ENCODE measurements at places on chromosomes 12 and 14.

DNA sequence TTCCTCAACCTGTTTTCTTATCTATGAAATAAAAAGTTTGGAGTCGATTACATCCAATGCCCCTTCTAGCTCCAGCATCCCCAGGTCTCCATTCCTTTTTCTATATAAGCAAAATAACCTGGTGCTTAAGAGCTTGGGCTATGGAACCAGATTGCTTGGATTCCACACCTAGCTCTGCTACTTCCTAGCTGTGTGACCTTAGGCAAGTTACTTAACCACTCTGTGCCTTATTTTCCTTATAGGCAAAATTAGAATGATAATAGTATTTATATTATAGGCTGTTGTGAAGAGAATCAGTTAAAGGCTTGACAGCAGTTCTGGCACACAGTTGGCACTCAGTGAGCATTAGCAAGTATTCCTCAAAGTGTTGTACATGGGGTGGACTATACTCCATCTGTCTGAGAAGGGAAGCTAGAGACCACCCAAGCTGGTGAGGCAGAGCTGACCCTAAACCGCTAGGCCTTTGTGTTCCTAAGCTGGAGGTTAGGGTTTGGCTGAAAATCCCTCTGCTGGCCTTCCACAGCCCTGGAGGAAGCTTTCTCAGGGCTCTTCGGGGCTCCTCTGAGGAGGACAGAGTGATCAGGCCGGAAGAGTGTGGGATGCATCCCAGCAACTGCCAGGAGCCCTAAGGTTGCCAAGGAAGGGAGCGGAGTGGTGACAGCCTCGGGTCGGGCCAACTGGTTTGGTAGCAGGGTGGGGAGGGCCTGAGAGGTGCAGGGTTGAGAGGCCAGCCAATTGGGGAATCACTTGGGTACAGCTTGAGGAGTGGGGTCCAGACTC lies 6.0 kb upstream of the KRT4 start:
- no peak for DNase-seq

DNA sequence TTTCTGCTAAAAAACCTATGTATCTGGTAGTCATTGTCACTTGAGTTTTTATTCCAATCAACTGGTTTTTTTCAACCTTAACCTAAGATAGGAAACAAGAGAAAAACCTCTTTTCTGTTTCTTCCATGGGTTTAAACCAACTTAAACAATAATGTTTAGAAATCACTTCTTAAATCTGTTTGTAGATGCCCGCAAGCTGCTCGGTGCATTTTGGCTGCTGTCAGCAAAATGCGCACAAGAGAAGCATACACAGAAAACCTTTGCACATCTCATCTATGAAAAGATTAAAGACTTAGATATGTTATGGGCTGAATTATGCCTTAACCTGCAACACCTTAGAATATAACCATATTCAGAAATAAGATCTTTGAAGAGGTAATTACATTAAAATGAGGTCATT lies 299.8 kb downstream of the ITPR2 start:
- no peak for DNase-seq

GRCh38 chr14:72818998-72819397 lies 74.9 kb downstream of the DPF3 start:
- DNase-seq, result no peak

- no peak for DNase-seq
Observed at GRCh38 chr12:92733661-92734060, 30.9 kb downstream of the PLEKHG7 start.

- no peak for DNase-seq
Observed at GRCh38 chr12:115672506-115673080, 604.9 kb downstream of the MED13L start.

- DNase-seq, result peak; percentile 3
Observed at GRCh38 chr12:20415641-20416040, 47.3 kb downstream of the PDE3A start.
